ENCODE measurements at places on chromosomes 11 and 22.

GRCh38 chr22:24178502-24179440, 2.5 kb upstream of the SUSD2 start:
- DNase-seq: no peak

GRCh38 chr11:11946180-11946579, 62.2 kb downstream of the DKK3 start:
- no peak for DNase-seq

DNA sequence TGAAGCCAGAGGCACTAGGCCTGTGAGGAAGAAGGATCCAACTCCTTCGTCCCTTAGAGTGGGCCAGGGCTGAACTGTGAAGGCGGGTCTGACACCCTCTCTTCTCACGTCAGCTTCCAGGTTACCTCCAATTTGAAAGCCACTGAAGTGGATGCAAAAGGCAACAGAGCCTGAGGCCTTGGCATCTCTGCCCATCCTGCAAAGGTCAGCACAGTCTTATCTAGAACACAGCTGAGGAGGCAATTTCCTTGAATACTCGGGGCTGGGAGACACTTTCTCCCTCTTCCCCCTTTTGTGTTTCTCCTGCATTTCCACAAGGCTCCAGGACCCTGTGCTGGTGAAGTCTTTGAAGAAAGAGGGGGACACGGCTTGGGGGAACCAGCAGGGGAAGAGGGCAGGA, 91.6 kb upstream of the PAX6 start:
- DNase-seq: no peak

DNA sequence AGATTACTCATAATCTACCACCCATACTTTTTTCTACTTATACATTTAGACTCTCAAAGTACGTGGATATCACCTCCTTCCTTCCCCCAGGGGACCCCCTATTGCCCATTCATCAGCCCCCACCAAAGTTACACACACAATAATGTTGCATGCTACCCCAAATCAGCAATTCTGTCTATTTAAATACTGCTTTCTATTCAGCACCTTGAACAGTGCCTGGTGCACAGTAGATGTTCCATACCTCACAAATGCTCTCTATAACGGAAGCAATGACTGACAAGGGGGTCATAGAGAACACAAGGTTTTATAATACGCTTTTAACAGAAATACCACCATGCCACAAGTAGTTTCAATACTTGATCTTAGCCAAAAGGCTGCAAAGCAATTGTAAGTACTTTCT, 370.7 kb downstream of the MIAT start:
- DNase-seq: no peak

GRCh38 chr11:117387992-117388755, 60.5 kb downstream of the CEP164 start:
- no peak for DNase-seq

GRCh38 chr11:3865388-3866193, 10.1 kb downstream of the STIM1 start:
- DNase-seq: no peak

GRCh38 chr22:26463101-26463661, 20.4 kb downstream of the HPS4 start:
- DNase-seq: peak; percentile 61

GRCh38 chr11:119157063-119157462, 8.2 kb downstream of the ABCG4 start:
- no peak for DNase-seq

DNA sequence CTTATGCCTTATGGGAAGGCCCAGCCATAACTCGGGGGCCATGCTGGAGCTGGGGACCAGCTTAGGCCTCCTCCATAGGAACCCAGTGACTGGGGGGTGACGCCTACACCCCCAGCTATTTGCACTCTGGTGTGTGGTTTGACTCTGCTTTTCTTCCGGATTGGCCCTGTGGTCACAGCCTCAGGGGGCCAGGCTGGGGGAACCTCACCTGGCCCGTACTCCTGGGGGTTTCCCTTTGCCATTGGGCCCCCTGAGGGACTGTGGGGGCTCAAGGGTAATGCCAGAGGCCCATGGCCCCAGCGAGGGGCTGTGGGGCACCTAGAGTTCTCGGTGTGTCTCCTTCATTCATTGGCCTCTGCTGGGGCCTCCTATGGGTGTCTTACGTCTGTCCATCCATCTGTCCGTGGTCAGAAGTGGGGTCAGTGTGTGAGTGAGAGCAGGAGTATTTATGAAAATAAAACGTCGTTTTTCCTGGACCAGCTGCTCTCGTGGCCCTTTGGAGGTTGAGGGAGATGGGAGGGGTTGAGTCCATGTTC, 6.3 kb upstream of the SH3BP1 start:
- DNase-seq: peak; percentile 41

DNA sequence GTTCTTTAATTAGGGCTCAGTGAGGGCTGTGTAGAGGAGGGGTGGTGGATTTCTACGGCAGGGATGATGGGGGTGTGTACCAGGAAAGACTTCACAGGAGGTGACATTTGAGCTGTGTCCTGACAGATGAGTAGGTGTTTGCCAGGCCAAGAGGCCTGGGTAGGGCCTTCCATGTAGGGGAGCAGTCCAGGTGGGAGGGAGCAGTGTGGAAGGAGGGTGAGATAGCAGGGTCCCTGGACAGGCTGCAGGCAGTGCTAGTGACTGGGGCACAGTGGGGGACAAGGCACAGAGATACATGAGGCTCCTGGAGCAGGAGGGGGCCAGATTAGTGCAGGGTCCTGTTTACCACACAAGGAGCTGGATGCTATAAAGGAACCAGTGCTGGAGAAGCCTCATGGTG, 147.9 kb upstream of the CADM1 start:
- no peak for DNase-seq

- no peak for DNase-seq
Measured at GRCh38 chr11:34149786-34150185, 44.4 kb downstream of the NAT10 start.

DNA sequence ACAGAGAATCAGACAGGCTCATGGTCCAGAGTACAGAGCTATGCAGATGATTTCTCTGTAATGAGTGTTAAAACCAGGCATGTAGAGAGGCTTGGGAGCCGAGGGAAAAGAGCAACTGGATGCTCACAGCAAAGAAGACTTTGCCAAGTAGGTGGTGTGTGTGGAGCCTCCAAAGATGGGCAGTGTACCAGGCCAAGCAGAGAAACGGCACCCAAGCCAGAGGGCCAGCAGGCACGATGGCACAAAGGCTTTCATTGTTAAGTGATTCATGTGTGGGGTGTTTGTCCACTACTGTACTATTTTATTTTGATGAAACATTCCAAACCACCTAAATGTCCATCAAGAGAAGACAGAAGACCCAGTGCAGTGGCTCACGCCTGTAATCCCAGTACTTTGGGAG, 11.1 kb downstream of the RANGAP1 start:
- no peak for DNase-seq

- DNase-seq: no peak
Measured at GRCh38 chr11:65426839-65427690, 4.5 kb downstream of the NEAT1 start.

GRCh38 chr11:100682247-100682969, 4.7 kb upstream of the ARHGAP42 start:
- DNase-seq: no peak

DNA sequence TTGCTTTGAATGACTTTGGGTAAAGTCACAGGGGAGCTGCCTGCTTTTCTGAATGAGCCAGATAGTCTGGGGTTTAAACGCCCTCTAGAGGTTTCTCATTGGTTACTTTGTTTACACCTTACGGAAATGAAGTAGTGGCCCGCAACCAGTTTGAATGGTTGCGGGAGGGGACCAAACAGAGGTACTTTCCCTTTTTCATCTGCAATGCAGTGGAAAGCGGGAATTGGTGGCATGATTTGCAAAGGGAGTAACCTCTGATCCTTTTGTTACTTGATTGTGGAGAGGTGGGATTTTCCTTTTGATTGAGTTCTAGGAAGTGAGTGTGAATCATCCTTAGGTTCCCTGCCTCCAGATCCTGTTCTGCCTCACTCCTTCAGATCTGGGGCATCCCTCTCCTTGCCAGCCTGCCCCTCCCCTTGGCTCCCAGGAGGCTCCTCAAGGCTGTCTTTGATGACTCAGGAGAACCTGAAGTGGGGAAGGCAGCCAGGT, 15.9 kb upstream of the GLYATL1 start:
- no peak for DNase-seq

DNA sequence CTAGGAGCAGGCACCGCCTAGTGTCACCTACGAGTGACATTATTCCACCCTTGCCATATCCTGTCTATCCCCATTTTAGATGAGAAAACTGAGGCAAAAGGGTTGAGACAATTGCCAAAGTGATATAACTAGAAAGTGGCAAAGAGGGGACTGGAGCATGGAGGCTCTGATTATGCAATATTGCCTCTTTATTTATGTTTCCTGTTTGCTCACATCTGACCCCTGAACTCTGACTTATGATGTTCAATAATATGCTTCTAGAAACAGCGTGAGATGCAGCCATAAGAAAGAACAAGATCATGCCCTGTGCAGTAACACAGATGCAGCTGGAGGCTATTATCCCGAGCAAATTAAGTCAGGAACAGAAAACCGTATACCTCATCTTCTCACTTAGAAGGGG, 7.7 kb downstream of the ELF5 start:
- no peak for DNase-seq

GRCh38 chr11:115716601-115717529, 212.7 kb upstream of the CADM1 start:
- DNase-seq: peak; percentile 67
